ENCODE measurements at places on chromosomes 7 and 10.

DNA sequence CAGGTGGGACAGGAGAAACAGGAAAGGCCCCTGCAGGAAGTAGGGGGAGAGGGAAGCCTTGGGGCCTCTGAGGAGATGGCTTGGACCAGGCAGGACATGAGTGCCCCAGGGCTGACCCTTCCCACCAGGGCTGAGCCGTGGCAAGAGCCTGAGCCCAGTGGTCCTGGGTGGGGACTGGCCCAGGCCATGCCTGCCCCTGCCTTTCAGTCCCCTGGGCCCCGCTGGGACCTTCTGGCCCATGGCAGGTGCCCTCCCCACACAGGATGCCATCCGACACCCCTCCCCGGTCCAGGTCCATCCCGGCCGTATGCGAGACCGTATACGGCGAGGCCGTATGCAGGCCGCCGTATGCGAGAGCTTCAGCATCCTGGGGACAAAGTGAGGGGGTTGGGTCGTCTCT is 2.0 kb downstream of the GRIFIN start:
- no peak for DNase-seq

GRCh38 chr7:151551820-151552219 is 32.1 kb upstream of the RHEB start:
- DNase-seq: peak; percentile 39

- DNase-seq: peak; percentile 62
Measured at GRCh38 chr10:106424981-106425380, 739.5 kb downstream of the SORCS1 start.

- peak; percentile 62 for DNase-seq
Measured at GRCh38 chr10:77637532-77638320, at the start of gene KCNMA1. Gene KCNMA1, minus strand, starts transcription at chr10:77637808.

Measured in fibroblast of skin of right quadriceps (primary cell).